ENCODE measurements at places on chromosomes 2 and 18.

DNA sequence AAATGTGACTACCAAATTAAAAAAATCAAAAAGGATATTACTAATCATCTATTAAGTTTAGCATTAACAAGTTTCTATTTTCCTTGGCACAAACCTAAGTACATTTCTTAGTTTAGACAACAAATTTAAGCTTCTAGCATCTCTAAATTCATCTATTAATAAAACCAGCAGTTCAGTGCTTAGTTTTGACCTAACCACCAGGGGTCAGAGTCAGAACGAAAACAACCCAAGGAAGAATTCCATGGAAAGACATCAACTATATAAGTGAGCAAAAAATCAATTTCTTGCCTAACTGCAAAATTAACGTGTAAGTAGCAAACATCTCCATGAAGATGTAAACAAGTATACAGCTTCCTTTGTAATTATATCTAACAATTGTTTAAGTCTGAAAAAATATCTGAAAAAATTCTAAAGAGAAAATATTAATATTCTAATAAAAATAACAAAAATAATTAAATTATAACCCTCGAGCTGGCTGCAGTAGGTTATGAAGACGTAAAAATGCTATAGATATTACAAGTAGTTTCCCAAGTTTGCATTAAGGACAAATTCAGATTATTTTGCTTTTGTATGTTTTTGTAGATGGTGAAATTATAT is 83.7 kb downstream of the CERKL start:
- H3K27me3 ChIP-seq: no peaks in the 10 kb centered on the region
- DNase-seq: peak; percentile 13
- no peaks in the 10 kb centered on the region for H3K4me1 ChIP-seq
- H3K36me3 ChIP-seq: no peaks in the 10 kb centered on the region
- H3K4me3 ChIP-seq: no peak overlapping the region

DNA sequence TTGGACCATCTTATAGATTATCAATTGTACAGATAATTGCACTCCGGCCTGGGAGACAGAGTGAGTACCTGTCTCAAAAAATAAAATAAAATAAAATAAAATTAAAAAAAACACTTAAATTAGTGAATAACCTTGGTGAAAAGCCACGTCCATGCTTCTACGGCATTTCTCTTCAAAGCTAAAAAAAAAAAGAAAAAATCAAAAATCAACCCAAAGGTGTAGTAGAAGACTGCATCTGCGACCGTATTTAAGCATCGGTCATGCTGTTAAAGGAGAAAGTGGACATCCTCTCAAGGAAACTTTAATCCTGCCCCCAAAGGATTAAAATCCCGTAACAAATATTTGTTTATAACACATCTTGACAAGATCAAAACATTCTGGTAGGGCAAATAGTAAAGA is 350 bp upstream of the RNF138 start:
- H3K27me3 ChIP-seq: no peaks in the 10 kb centered on the region
- no peak for DNase-seq
- H3K4me3 ChIP-seq: peak overlapping the region; percentile 92
- peak overlapping the region; percentile 98 for H3K27ac ChIP-seq

- no peak overlapping the region for H3K4me3 ChIP-seq
- no peaks in the 10 kb centered on the region for H3K4me1 ChIP-seq
- H3K27ac ChIP-seq: no peak overlapping the region
- no peaks in the 10 kb centered on the region for H3K36me3 ChIP-seq
- no peak for DNase-seq
These were observed 172.6 kb downstream of the DPP4 start for GRCh38 chr2:161901460-161901859.

GRCh38 chr2:2577407-2577831 is 246.3 kb upstream of the MYT1L start:
- H3K4me3 ChIP-seq: no peak overlapping the region
- no peaks in the 10 kb centered on the region for H3K27me3 ChIP-seq
- no peaks in the 10 kb centered on the region for H3K36me3 ChIP-seq
- no peak overlapping the region for H3K27ac ChIP-seq

- peak overlapping the region; percentile 92 for H3K27ac ChIP-seq
- H3K36me3 ChIP-seq: peaks cover under 1% of the 10 kb centered on the region
- no peaks in the 10 kb centered on the region for H3K27me3 ChIP-seq
- no peak for DNase-seq
These were observed 2.0 kb upstream of the CD28 start for GRCh38 chr2:203704430-203704829.

GRCh38 chr2:79162132-79162531 is 2.6 kb upstream of the REG3A start:
- no peak for DNase-seq
- H3K4me3 ChIP-seq: no peak overlapping the region
- H3K4me1 ChIP-seq: no peaks in the 10 kb centered on the region
- H3K36me3 ChIP-seq: no peaks in the 10 kb centered on the region

- no peak for DNase-seq
- no peak overlapping the region for H3K27ac ChIP-seq
- no peak overlapping the region for H3K4me3 ChIP-seq
- no peaks in the 10 kb centered on the region for H3K27me3 ChIP-seq
- no peaks in the 10 kb centered on the region for H3K4me1 ChIP-seq
These were observed 121.2 kb upstream of the SLC35G4 start for GRCh38 chr18:11488175-11488574.

GRCh38 chr2:188291617-188292347 is at the start of gene GULP1:
TSS of gene GULP1 (plus strand) at chr2:188291874. CDS start at chr2:188477703, 185,829 bp downstream.
- no peaks in the 10 kb centered on the region for H3K36me3 ChIP-seq
- no peak within 1 kb of the TSS for H3K27ac ChIP-seq
- H3K4me1 ChIP-seq: no peaks in the 10 kb centered on the region
- no peak for DNase-seq
- H3K4me3 ChIP-seq: no peak within 1 kb of the TSS

GRCh38 chr2:160928854-160929301 is 231.3 kb upstream of the TANK start:
- H3K4me1 ChIP-seq: no peaks in the 10 kb centered on the region
- H3K27ac ChIP-seq: no peak overlapping the region
- H3K36me3 ChIP-seq: no peaks in the 10 kb centered on the region
- DNase-seq: no peak
- H3K27me3 ChIP-seq: peaks cover 3% of the 10 kb centered on the region

- H3K4me1 ChIP-seq: no peaks in the 10 kb centered on the region
- H3K4me3 ChIP-seq: no peak overlapping the region
- DNase-seq: no peak
These were observed 51.2 kb downstream of the SFXN5 start for GRCh38 chr2:73020306-73020656.

GRCh38 chr18:24910221-24910620 is 441.7 kb downstream of the ZNF521 start:
- no peaks in the 10 kb centered on the region for H3K27me3 ChIP-seq
- no peak for DNase-seq
- H3K27ac ChIP-seq: no peak overlapping the region
- no peaks in the 10 kb centered on the region for H3K4me1 ChIP-seq
- no peak overlapping the region for H3K4me3 ChIP-seq
- no peaks in the 10 kb centered on the region for H3K36me3 ChIP-seq

- peaks cover 59% of the 10 kb centered on the region for H3K36me3 ChIP-seq
- no peak for DNase-seq
- peak overlapping the region; percentile 89 for H3K4me3 ChIP-seq
- peaks cover 46% of the 10 kb centered on the region for H3K4me1 ChIP-seq
- no peaks in the 10 kb centered on the region for H3K27me3 ChIP-seq
- peak overlapping the region; percentile 84 for H3K27ac ChIP-seq
These were observed 455 bp downstream of the C18orf32 start for GRCh38 chr18:49486606-49486952.

- H3K4me3 ChIP-seq: no peak overlapping the region
- no peak overlapping the region for H3K27ac ChIP-seq
- H3K4me1 ChIP-seq: no peaks in the 10 kb centered on the region
- no peak for DNase-seq
- H3K36me3 ChIP-seq: no peaks in the 10 kb centered on the region
- H3K27me3 ChIP-seq: no peaks in the 10 kb centered on the region
These were observed 55.8 kb downstream of the SLC8A1 start for GRCh38 chr2:40396124-40396523.

- H3K27ac ChIP-seq: no peak overlapping the region
- H3K4me3 ChIP-seq: no peak overlapping the region
- H3K36me3 ChIP-seq: peaks cover 3% of the 10 kb centered on the region
- no peaks in the 10 kb centered on the region for H3K27me3 ChIP-seq
- no peak for DNase-seq
- peaks cover 19% of the 10 kb centered on the region for H3K4me1 ChIP-seq
These were observed 160.0 kb downstream of the EIPR1 start for GRCh38 chr2:3217646-3218045.

DNA sequence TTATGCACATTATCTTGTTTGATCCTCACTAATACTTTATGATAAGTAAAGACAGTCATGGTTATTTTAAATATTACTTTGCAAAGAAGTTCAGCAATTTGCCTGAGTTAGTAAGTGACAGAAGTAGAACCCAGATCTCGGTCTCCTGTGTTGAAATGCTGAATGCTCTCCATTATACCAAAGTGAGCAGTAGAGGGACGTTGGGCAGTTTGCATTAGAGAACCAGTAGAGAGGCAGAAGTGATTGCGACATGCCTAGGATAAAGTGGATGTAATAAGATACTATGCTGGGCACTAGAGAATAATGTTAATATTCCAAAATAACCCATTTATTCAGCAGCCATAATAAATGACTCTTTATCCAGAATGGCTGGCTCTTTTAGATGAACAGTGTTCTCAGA is 201.0 kb downstream of the PMAIP1 start:
- H3K4me3 ChIP-seq: no peak overlapping the region
- H3K36me3 ChIP-seq: no peaks in the 10 kb centered on the region

DNA sequence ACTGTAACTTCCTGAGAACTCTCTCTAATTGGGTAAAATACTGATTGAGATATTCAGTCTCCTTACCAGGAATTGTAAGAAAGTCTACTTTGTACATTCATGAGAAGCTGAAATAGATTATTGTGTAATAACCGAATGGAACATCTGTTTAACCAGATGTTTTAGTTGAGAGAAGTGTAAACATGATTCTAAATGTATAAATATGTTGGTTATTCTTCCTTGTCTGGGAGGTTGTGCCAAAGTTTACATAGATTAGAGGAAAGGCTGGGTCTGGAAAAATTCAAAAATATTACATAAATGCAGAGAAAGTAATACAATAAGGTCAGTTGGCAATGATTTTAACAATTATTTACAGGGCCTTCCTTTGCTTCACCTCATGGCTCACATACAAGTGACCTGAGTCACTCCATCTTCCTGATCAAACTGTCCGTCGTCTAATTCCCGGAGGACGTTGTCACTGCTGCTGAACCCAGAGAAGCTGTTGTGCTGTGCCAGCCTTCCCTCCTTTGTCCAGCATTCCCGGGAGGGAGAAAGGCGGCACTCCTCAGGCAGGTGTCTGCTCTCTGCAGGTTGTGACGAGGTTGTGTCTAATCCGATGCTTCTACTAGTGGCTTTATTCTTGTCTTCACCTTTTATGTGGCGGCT is 55.9 kb downstream of the MOB4 start:
- H3K4me3 ChIP-seq: no peak overlapping the region
- no peak overlapping the region for H3K27ac ChIP-seq
- no peak for DNase-seq
- no peaks in the 10 kb centered on the region for H3K27me3 ChIP-seq

- no peak overlapping the region for H3K27ac ChIP-seq
- H3K4me1 ChIP-seq: peaks cover 6% of the 10 kb centered on the region
- no peak for DNase-seq
- peaks cover 3% of the 10 kb centered on the region for H3K36me3 ChIP-seq
- no peak overlapping the region for H3K4me3 ChIP-seq
- H3K27me3 ChIP-seq: no peaks in the 10 kb centered on the region
These were observed 264.6 kb downstream of the PHLPP1 start for GRCh38 chr18:62979900-62980299.

GRCh38 chr18:12990967-12991820 is at the start of gene CEP192:
TSS of gene CEP192 (plus strand) at chr18:12991362. CDS start at chr18:12999425, 8,063 bp downstream.
- peaks cover 32% of the 10 kb centered on the region for H3K4me1 ChIP-seq
- peak within 1 kb of the TSS; percentile 85 for H3K4me3 ChIP-seq
- peak within 1 kb of the TSS; percentile 61 for H3K27ac ChIP-seq
- peaks cover 4% of the 10 kb centered on the region for H3K36me3 ChIP-seq
- no peaks in the 10 kb centered on the region for H3K27me3 ChIP-seq
- DNase-seq: peak; percentile 95

DNA sequence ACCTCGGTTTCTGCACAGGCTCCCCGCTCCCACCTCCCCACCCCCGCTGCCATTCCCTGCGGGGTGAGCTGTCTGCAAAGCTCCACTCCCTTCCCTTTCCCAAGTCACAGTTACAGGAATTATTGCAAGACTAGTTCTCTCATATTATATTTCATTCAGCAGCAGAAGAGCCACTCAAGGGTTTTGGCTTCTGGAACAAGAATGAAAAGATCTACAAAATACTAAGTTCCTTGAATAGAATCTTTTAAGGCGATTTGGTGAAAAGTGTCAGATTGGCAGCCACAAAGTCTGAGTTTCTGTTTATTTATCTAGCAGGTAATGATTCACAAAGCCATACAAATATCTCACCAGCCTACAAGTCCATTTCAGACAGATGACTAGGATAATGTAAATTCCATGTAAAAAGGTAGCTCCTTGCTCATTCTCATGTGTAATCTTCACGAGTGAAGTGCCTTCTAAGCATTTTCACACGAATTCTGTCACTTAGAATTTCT is 221.9 kb upstream of the RBBP8 start:
- DNase-seq: no peak
- no peak overlapping the region for H3K4me3 ChIP-seq
- H3K27ac ChIP-seq: no peak overlapping the region

All from CD4-positive, alpha-beta T cell (primary cell).